ENCODE measurements at places on chromosomes 3 and 15.

- no peak for DNase-seq
These were observed 191.1 kb downstream of the GREM1 start for GRCh38 chr15:32908872-32909271.

GRCh38 chr3:9087831-9088413 is 124.7 kb upstream of the RAD18 start:
- no peak for DNase-seq

DNA sequence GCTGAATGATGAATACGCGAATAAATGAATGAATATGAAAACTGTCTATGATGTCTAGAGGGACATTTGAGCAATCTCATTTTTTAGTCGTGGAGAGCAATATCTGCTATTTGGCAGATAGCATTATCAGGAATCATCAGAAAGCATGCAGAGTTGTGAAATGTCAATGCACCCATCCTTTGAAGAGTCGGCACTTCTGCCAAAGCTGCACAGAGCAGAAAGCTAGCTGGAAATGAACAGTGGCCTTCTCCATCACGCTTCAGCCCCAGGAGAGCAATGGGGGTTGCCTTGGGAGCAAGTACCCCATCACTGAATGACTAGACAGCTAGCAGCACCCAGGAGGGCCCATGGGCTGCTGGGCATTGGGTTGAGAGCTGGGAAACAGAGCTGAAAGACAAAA is 69.1 kb upstream of the PROK2 start:
- DNase-seq, result no peak

DNA sequence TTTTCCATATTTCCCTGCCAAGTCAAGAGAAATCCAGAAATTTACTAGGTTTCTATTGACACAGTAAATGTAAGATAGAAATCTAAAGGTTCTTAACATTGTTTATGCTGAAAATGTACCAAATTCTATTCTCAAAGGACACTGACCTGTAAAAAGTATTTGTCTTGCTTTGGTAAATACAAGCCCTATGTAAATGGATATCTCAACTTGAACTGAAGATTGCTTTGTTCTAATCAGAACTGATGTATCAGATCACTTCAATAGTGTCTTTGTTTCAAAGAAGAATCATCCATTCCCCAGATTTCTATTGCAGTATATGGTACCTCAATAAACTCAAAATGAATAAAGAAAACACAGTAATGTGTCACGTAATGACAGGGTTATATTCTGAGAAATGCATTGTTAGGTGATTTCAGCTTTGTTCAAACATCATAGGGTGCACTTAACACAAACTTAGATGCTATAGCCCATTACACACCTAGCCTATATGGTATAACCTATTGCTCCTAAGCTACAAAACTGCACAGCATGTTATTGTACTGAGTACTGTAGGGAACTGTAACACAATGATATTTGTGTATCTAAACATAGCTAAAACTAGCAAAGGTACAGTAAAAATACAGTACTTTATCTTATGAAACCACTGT is 143.5 kb upstream of the NECTIN3 start:
- no peak for DNase-seq

GRCh38 chr15:66966256-66966655 is 99.1 kb upstream of the SMAD3 start:
- DNase-seq, result no peak

- DNase-seq, result no peak
These were observed 201.1 kb downstream of the AKAP13 start for GRCh38 chr15:85581495-85581894.

DNA sequence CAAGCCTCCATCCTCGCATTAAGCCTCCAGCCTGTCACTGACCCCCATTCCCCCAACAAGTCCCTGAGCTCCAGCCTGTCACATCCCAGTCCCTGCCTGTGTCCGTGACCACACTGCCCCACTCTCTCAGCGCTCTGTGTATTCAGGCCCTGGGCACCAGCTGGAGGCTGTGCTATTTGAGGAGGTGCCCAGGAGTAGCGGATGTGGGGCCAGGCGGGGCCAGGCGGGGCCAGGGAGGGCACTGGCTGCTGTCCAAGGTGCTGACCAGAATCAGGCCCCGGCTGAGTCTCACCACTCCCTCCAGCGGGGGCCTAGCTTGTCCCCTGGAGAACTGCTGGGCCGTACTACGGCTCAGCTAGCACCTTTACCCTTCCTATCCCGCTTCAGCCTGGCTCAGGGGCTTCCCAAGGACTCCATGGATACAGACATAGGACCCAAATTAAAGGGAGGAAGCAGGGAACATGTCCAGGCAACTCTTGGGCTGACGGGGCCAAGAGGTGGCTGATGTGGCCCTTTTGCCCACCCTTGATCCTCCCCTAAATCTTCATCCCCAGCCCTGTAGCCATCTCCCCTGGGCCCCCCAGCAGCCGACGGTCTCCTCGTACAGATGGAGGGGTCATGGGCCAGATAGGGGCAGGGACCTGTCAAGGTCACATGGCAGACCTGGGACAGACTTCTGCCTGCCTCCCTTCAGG is 1.1 kb downstream of the HHATL start:
- peak; percentile 52 for DNase-seq

Measured in left renal cortex interstitium (tissue), 4 donors.